ENCODE measurements at places on chromosomes 12 and 14. TPM values are rescaled to one million over a fixed set of nuclear protein-coding genes. Genes with fewer than 3 reads are reported as not detected.

DNA sequence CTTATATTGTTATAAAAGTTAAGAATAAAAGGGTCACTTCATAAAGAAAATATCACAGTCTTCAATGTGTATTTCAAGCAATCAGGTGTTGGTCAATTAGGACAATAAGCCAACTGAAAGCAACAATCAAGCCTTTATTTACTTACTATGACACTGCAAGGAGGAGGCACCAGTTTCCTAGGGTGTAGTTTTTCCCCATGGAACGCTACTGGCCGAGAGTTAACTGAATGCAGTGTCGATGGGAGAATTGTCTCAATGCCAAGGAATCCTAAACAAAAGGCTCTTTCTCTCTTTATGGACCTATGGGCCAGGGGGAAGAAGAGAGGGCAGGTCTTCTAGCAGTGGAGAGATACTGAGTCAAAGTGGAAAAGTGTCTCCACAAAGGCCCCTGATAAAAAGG lies 142.4 kb downstream of the CMAS start:
- no peak for DNase-seq

DNA sequence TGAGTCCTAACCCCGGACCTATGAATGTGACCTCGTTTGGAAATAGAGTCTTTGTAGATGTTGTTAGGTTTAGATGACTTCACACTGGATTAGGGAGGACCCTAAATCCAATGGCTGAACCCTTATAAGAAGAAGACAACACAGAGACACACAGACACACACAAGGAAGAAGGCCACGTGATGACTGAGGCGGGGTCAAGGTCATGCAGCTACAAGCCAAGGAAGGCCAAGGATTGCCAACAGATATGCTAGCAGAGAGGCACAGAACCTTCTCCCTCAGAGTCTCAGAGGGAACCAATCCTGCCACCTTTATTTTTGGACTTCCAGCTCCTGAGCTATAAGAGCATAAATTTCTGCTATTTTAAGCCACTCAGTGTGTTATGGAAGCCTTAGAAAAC lies 31.8 kb downstream of the LTBP2 start:
- no peak for DNase-seq

CFAP251 gene
- total RNA-seq = 0.85 TPM

- DNase-seq = no peak
These were observed 7.8 kb upstream of the ITGB7 start for GRCh38 chr12:53214687-53215455.

PROX2 gene
- 0.33 TPM for total RNA-seq

- DNase-seq = no peak
These were observed 27.5 kb downstream of the TCHP start for GRCh38 chr12:109927622-109928021.

DNA sequence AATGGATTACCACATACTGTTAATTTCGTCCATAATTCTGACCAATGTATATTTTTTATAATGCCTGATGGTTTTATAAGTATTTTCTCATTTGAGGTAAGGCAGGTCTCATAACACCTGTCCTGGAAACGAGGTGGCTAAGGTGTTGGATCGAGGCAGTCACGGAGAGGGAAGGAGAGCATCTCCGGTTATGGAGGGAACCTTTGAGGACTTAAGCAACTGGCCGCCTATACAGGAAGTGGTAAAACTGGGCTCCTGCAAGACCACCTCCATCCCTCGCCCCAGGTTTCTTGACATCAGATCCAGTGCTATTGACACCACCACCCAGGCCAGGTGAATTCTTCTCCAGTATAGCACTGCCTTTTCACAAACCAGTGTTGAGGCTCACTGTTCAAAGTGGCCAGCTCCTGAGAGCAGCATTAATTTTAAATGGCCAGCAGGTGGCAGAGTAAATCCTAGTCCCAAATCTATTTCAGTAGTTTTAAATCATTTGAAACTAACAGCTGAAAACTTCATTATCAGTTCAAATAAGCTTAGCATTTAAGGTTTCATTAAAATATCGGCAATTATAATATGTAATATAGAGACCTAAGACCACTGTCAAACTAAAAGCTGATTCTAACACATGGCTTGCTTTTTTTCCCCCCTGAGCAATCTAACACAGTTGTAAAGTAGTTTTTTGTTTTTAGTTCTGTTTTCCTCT lies 100.8 kb downstream of the PPM1A start:
- no peak for DNase-seq

BCL11B gene
- 5.3 TPM for total RNA-seq

GRCh38 chr12:14283489-14284144 lies 81.9 kb upstream of the ATF7IP start:
- peak; percentile 76 for DNase-seq

DNA sequence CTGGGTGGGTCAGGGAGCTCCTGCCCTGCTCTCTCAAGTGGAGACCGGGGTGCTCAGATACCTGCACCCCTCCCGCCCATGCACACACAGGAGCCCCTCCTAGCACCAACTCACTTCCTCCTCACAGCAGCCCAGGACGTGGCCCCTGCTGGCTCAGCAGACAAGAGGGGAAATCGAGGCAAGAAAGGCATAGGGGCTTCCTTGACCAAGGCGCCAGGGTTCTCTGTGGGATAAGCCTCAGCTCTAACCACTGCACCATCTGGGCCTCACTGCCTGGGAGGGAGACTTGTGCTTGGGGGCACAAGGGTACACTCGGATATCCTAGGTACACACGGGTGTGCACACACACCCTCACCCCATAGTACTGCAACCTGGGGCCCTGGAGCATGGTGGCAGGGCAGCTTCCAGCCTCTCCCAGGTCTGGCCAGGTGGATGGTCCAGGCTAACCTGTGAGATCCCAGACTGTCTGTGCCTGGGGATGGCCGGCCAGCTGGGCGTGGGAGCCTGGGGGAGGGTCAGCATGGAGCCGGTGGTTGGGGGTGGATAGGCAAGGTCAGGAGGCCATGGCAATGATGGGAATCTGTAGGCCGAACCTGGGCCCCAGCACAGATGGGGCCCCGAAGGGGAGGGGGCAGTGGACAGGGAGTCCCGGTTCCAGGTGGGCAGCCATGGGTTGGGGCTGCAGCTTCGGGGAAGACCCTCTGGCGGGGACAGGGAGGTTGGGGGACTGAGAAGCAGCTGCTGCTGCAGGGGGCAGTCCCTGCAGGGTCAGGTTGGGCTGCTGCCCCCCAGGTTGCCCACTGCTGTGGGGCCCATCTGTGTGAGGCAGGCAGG lies 312.4 kb downstream of the TMEM121 start:
- no peak for DNase-seq

DNA sequence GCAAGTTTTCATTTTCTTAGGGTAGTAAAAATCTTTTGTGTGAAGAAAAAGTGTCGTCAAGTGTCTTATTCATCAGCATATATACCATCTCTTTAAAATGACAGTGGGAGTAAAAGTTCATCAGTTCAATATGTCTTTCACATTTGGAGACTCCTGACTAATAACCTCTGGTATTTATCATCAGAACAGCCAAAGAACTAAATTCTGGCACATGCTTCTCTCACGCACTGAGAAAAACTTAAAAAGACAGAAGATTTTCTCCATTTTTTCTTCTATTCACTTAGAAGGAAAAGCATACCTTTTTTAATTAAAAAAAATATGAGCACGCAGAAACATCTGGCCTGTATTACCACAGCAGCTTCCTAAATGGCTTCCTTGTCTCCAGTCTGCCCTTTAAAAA lies 265.7 kb downstream of the AKAP6 start:
- no peak for DNase-seq

MMP17 gene
- total RNA-seq = not detected

CELA1 gene
- not detected for total RNA-seq

GRCh38 chr14:104665114-104665656 lies 24.2 kb upstream of the INF2 start:
- no peak for DNase-seq

DNA sequence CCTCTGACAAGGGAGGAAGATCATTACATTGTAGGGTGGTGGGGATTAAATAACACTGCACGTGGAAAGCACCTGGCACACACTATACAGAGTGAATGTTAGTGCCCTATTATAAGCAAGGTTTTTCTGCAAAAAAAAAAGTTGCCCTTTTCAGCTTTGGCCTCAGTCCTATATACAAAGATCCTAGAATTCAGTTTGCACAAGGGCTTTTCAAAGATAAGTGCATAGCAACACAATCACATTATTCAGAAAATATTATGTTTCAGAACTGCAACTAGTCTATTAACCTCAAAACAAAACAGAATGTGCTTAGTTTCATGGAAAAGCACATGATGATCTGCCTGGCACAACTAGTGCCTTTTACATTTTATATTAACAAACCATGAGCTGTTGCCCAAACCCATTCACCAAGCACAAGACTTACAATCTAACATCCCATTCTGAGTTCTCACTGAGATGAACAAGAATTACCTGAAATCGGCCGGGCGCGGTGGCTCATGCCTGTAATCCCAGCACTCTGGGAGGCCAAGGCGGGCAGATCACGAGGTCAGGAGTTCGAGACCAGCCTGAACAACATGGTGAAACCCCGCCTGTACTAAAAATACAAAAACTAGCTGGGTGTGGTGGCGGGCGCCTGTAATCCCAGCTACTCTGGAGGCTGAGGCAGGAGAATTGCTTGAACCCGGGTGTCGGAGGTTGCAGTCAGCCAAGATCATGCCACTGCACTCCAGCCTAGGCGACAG lies 1.8 kb downstream of the TM7SF3 start:
- no peak for DNase-seq

DNA sequence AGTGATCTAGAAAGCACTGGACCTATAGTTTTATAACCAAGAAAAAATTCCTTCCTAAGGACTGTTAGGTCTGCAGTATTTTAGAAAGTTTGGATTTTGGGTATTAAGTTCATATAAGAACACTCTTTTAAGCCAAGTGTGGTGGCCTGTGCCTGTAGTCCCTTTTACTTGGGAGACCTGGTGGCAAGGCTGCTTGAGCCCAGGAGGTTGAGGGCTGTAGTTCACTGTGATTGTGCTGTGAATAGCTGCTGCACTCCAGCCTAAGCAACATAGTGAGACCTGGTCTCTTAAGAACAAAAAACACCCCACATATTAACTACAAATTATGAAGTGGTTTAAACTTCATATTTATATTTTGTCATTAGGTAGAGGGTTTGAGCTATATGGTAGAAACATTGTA lies 9.7 kb downstream of the DNM1L start:
- DNase-seq = no peak

PARPBP gene
- 21.2 TPM for total RNA-seq

GRCh38 chr12:92076101-92076500 lies 69.5 kb downstream of the BTG1 start:
- no peak for DNase-seq

DNA sequence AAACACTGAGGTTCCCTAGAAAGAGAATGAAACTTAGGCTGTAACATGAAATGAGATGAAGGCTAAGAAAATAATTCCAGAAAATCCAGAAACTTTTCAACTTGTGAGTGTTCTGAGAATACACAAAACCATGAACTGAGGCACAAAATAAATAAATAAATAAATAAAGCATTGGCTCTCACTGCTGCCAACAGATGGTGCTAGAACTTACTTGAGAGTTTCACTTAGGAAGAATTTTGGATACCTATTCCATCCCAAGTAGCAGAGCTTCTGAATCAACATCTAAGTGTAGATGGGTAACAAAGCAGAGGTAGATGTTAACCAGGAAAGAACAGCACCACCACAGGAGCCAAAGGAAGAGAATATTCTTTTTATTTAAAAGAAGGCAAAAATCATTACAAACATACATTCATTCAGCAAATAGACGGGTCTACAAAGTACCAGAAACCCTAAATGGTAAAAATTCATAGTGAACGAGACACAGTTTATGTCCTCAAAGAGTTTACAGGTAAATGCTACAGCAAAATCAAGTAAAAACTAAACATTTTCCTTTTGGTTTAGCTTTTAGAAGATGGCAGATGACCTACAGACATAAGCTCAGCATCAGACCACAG lies 16.7 kb downstream of the EPS8 start:
- DNase-seq = no peak

- no peak for DNase-seq
These were observed 193.6 kb upstream of the RASSF8 start for GRCh38 chr12:25764892-25765291.

DNA sequence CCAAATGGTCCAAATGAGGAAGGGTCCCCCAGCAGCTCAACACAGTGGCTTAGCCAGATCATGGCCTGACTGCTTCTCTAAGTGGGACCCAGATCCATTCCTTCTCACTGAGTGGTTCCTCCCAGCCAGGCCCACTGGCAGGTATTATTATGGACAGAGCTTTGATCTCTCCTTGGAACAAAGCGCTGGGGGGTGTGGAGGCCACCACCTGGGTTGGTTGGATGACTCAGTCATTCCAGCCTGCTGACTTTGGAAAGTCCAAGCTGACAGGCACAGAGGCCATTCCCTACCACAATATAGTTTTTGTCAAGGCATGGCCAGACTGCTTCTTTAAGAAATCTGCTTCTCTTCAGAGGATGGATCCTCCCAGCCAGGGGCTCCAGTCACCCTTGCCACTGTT lies 341.1 kb downstream of the BTG1 start:
- DNase-seq = no peak

DPF3 gene
- total RNA-seq = 3.2 TPM

GRCh38 chr12:122058549-122059149 lies 19.9 kb upstream of the MLXIP start:
- DNase-seq = no peak

DNA sequence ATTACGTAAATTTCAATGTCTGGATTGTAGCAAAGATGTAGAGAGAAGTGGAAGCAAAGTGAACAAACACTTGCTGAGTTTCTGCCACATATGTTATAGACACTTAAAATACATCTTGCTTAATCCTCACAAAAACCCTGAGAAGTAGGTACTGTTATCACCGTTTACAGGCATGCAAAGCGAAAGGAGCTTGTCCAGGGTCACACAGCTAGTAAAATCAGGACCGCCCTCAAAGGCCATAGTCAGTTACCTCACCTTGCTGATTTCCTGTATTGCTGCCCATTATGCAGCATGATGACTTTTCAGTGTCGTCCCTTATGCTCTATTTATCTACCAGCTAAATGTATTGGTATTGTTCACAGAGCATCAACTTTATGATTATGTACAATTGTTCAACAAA lies 39.8 kb downstream of the TRHDE start:
- DNase-seq = no peak

GRCh38 chr14:68947802-68948201 lies 31.3 kb downstream of the ACTN1 start:
- no peak for DNase-seq

All from GM12878 (cell line).